Fibroblast of lung (primary cell): ENCODE measurements at places on chromosomes 1 and 21. TPM values are rescaled to one million over a fixed set of nuclear protein-coding genes. Genes with fewer than 3 reads are reported as not detected.

GRCh38 chr1:192609110-192610079 is 26.6 kb upstream of the RGS13 start:
- DNase-seq = no peak

Gene PPIAL4G
- not detected in 2 replicates for polyA plus RNA-seq

GRCh38 chr1:157047062-157047410 is 1.5 kb upstream of the ARHGEF11 start:
- DNase-seq = no peak

DNA sequence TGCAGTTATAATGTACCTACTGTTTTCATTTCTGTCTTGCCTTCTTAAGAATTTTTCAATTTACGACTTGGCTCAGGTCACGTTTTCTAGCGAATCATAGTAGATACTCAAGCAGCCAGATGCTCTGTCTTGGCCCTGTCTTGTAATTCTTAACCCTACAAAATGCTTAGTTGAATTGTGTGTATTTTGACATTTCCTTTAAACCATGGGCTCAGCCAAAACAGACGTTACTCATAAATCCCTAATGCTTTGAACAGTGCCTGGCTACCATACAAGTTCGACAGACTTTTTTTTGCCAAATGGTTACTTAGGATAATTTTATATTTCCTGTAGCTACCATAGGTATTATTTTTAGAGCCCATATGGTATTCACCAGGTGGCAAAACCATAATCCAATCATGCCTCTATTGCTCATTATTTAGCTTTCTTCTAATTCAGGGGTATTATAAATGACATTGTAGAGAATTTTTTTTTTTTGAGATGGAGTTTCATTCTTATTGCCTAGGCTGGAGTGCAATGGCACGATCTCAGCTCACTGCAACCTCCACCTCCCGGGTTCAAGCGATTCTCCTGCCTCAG is 54.3 kb downstream of the KCNK1 start:
- DNase-seq = peak; percentile 19

DNA sequence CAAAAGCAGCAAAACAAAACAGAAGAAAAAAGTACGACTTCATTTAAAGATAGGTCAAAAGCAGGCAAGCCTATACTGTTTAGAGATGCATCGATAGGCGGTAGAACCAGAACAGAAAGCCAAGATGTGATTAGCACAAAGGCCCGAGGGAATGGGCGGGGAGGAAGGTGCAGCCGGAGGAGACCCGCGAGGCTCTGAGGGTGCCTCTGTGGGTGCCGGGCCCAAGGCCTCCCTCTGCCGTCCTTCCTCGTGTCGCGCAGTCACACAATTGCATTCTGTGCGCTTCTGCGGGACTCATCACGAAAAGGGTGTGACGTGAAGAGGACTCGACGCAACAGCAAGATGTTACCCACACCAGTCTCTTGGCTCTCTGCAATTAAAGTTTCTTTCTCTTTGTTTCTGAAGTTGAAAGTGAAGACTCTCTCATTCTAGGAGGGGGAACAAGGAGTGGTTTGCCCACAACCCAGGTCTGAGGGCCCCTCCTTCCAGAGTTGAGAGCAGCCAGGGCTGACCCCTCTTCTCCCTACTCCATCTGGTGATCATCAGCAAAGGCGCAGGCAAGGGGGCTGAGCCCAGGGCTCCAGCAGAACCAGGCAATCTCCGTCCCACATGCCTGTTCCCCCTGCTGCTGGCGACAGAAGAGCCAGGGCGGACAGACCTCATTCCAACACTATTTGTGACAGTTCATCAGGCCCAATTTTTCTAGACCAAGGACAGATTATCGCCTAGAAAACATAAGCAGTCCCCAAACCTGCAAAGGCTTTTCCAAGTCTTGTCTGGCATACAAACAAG is 41.0 kb downstream of the NPHP4 start:
- no peak for DNase-seq

DNA sequence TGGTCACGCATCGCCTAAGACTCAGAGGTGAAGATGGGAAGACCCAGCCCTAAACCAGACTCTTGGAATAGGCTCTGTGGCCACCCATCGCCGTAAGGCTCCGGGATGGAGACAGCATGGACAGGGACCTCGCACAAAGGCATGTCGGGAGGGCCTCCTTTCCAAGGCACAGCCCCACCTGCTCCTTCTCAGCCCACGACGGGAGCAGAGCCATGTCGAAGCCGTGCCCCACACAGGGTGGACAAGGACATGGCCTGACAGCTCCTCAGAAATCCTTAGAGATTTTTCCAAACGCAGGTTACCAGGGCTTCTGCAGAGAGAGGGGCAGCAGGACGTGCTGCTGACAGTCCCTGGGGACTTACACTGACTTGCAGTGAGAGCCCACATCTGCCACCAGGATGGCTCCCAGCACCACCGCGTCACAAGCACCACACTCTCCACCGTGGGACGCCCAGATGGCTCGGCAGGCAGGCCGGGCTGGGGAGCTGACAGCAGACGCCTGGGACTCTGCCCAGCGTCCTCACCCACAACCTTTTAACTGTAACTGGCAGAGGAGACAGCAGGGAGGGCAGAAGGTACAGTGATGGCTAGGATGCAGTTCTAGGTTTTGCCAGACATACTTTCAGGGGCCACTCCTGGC is 12.0 kb downstream of the SSU72 start:
- DNase-seq = no peak

DNA sequence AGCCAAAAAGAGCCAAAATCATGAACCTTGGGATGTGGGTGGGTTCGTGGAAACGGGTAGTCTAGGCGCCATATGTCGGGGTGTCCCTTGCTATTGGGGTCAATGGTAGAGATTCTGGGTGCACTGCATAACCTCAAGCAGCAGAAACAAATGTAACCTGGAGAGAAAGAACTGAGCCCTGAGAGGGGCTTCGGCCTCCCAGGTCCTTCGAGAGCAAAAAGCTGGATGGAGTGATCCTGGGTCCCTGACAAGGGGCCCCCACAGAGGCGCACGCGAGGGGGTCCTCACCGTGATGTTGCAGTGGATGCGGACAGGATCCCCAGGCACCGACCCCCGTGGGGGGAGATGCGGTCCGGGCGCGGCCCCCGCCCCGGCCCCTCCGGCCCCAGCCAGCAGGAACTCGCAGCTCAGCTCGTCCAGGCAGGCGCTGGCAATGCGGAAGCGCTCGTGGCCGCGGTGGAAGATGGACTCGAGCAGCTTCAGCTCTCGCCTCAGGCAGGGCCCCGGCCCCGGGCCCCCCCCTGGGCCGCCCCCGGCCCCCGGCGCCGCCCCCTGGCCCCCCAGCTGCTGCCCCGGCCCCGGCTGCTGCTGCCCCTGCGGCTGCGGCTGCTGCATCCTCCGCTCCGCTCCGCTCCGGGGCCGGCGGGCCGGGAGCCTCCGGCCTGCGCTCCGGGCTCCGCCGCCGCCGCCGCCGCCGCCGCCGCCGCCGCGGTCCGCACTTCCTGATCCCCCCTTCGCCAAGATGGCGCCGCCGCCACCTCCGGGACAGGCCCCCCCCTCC is at the start of gene UBE2Q1:
UBE2Q1 (minus strand) TSS at position 724 of the 781 bp plus-strand sequence; CDS start at position 615, 109 bp downstream.
- peak; percentile 23 for DNase-seq

Gene EPS15
- 50.1 and 67.7 TPM in 2 replicates for polyA plus RNA-seq
